Frontal cortex (tissue), 4 donors: ENCODE measurements at places on chromosomes 11 and 22. TPM values are rescaled to one million over a fixed set of nuclear protein-coding genes. Genes with fewer than 3 reads are reported as not detected.

DNA sequence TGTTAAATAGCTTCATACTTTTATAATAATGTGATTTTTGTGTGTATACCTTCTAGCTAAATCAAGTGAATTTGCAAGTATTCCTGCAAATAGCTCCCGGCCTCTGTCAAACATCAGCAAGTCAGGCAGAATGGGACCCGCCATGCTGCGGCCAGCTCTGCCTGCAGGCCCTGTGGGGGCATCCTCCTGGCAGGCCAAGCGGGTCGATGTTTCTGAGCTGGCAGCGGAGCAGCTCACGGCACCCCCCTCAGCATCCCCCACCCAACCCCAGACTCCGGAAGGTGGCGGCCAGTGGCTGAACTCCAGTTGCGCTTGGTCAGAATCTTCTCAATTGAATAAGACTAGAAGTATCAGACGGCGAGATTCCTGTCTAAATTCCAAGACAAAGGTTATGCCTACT is 19.3 kb downstream of the GTSE1 start:
- DNase-seq: no peak

The RANBP1 gene
- 182 TPM for total RNA-seq

GRCh38 chr11:9351321-9351881 is 33.1 kb upstream of the IPO7 start:
- no peak for DNase-seq

GRCh38 chr11:114233755-114234154 is 62.4 kb upstream of the NNMT start:
- no peak for DNase-seq

DNA sequence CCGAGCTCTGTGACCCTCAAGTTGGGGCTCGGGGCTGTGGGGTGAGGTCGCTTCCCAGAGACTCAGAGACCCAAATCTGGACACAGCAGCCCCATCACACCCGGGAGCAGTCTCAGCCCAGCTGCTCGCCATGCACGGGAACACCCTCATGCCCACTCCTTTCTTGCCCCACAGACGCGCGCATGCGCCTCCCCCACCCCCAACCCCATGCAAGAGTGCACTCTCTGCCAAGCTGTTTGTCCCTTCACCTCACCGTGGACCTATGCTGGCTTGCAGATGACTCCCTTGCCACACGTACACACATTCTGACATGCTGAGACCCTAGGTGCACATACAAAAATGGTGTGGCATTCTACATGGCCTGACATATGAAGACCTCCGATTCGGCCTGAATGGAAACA is 478 bp upstream of the CD248 start:
- DNase-seq: no peak
